ENCODE measurements at places on chromosomes 16 and 17.

DNA sequence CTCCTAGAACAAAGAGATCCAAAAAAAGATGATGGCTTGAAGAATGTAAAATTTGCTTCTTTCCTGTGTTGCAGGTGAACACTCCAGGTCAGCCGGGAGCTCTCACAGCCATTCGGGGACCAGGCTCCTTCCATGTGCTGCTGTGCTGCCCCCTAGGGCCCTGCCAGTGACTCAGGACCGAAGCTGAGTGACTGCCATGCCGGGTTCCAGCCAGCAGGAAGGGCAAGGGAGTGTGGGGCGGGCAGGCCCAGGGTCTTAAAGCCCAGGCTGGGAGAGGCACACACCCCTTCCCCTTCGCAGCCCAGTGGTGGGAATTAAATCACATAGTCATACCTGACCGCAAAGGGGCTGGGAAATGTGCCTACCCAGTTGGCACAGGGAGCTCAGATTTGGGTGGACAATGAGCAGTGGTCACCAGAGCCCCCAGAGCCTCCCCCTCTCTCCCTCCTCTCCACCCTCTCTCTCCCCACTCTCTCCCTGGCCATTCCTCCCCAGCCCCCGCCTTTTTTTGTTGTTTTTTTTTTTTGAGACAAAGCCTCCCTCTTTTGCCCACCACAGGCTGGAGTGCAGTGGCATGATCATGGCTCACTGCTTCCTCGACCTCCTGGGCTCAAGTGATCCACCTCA is 11.5 kb downstream of the EPOP start:
- DNase-seq = no peak

- DNase-seq = no peak
Measured at GRCh38 chr16:50910736-50911100, 168.8 kb downstream of the CYLD start.

GRCh38 chr16:82846806-82847205 is 220.0 kb downstream of the CDH13 start:
- DNase-seq = no peak

- DNase-seq = no peak
Measured at GRCh38 chr17:16875662-16876061, 96.3 kb downstream of the TNFRSF13B start.

DNA sequence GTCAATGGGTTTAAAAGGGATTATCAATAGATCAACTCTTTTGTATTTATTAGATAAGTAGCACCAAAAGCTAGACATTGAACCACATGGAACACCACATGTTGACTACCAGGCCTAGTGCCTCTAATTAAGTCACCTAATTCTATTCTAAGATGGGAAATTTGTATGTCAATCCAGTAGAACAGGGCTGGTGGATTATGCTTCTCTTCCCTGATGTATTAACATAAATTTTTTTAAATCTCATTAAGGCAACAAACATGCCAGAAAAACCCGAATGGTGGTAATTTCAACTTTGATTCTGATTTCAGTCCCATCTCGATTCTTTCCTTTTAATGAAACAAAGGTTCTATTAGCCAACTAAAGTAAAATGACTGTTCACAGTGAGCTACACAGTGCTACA is 92.6 kb downstream of the KANSL1 start:
- no peak for DNase-seq

- no peak for DNase-seq
Measured at GRCh38 chr17:8256691-8257090, 7.6 kb downstream of the PFAS start.

- DNase-seq = no peak
Measured at GRCh38 chr17:41521574-41522261, 3.0 kb upstream of the KRT15 start.

DNA sequence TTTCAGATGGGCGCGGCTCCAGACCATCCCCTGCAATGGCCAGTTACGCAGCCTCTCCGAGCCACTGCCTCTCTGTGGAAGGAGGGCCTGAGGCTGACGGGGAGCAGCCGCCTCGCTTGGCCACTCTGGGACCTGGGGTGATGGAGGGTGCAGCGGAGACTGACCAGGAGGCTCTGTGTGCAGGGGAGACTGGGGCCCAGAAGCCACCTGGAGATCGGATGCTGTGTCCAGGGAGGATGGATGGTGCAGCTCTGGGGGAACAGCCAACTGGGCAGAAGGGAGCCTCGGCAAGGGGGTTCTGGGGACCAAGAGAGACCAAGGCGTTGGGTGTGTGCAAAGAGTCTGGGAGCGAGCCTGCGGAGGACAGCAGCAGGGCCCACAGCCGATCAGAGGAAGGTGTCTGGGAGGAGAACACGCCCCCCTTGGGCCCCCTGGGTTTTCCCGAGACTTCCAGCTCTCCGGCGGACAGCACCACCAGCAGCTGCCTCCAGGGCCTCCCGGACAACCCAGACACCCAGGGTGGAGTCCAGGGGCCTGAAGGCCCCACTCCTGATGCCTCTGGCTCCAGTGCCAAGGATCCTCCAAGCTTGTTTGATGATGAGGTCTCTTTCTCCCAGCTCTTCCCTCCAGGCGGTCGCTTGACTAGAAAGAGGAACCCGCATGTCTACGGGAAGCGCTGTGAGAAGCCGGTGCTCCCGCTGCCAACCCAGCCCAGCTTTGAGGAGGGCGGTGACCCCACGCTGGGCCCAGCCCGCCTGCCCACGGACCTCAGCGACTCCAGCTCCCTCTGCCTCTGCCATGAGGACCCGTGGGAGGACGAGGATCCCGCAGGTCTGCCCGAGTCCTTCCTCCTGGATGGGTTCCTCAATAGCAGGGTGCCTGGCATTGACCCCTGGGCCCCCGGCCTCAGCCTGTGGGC is 17.4 kb upstream of the ZFPM1 start:
- DNase-seq = no peak

GRCh38 chr16:73558219-73558618 is 510.3 kb upstream of the ZFHX3 start:
- DNase-seq = no peak

DNA sequence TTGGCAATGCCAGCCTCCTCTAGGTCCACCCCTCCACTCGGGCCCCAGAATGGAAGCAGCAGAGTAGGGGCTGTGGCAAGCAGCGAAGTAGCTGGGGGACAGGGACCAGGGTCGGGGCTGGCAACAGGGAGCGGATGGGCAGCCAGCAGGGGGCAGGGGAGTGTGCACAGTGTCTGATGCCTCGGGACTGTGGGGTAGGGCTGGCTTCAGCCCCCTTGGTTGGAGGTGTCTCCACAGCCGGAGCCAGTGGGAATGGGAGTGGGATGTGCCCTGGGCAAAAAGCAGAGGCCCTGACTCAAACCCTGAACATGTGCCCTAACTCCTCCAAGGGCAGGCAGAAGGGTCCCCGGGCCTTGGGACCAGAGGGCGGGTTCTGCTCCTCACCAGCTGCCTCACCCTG is 18.5 kb upstream of the ARHGAP27 start:
- DNase-seq = no peak

- DNase-seq = no peak
Measured at GRCh38 chr17:57945996-57946797, 9.0 kb downstream of the CUEDC1 start.

- no peak for DNase-seq
Measured at GRCh38 chr16:14193316-14193871, 122.3 kb downstream of the MRTFB start.

- DNase-seq = no peak
Measured at GRCh38 chr17:39863244-39863917, 731 bp downstream of the IKZF3 start.

DNA sequence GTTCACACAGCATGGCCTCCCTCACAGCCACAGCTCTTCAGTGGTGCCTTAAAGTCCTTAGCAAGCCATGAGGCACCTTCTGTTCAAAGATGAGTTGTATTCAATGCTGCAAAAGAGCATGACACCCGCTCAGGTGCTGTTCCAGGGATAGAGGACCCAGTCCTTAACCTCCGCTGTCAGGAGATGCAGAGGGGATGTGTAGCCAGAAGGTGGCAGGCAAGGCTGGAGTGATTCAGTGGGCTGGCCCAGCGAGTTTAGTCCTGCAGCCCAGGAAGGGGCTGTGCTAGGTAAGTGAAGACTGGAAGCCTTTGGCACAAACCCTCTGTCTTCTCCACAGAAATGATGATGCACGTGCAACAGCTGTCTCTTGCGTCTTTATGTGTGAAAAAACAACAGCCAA is 25.0 kb upstream of the ADAM11 start:
- DNase-seq = no peak

DNA sequence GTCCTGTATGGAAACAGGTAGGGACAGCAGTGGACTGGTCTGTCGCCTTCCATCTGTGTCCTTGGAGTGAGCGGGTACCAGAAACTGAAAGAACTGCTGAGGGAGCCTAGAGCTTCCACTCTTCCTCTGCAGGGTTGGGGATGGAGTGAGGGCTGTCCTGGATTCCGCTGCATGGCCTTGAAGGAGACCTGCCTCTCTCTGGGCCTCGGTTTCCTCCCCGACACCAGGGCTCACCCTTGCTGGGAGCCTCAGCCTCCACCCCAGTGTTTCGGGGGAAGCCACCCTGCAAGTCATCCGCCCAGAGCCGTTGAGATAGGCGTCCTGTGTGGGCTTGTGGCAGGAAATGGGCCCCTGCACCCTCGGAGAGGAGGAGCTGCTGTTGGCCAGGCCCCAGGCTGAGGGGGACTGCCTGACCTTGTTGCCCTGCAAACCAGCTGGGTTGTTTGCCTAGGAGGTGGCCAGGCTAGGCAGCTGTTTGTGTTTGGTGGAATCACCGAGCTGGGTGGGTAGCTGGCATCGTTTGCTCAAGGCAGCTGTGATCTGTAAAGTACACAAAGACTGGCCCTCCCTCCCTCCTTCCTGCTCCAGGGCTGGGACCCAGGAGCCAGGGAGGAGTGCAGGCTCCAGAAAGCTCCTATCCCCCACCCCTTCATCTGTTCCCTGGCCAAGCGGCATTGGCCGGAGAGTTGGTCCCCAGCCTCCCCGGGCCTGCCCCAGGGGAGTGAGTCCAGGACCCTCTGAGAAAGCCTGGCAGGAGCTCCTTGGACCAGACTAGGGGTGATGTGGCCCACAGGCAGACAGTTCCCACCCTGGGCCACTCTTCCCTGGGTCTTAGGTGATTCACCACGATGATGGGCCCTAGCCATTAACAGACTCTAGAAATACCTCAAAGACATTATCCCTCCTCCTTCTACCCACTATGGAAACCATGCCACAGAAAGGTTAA is 1.3 kb downstream of the RAB37 start:
- DNase-seq = no peak

DNA sequence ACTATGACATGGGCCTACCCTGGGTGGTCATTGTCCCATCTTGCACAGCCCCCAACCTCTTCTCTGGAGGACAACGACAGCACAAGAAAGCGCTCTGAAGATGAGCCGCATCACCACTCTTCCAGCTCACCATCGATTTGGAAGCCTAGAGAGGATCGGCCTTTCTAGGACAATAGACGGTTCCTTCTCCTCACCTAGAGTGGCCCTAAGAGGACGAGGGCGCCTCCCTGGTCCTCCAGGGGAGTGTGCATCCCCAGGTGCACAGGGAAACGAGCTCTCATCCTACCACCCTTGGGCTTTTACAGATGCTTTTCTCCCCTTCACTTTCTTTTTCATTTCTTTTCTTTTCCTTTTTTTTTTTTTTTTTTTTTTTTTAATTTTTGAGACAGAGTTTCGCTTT is 20.3 kb upstream of the SLC52A1 start:
- DNase-seq = no peak

DNA sequence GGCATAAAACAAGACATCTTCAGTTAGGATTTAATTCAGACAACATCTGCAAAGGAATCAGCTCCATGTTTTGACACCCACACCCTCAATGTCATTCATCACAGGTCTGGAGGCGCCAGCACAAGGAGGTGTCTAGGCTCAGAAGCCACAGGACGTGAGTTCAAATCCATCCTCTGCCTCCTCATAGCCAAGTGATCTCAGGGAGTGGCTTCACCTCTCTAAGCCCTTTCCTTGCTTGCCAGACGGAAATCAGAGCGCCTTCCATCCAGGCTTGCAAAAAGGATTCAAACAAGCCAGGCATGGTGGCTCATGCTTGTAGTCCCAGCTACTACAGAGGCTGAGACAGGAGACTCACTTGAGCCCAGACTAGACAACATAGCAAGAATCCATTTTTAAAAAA is 84.6 kb downstream of the GSG1L start:
- DNase-seq = no peak

- DNase-seq = no peak
Measured at GRCh38 chr16:73315645-73316044, 267.7 kb upstream of the ZFHX3 start.

DNA sequence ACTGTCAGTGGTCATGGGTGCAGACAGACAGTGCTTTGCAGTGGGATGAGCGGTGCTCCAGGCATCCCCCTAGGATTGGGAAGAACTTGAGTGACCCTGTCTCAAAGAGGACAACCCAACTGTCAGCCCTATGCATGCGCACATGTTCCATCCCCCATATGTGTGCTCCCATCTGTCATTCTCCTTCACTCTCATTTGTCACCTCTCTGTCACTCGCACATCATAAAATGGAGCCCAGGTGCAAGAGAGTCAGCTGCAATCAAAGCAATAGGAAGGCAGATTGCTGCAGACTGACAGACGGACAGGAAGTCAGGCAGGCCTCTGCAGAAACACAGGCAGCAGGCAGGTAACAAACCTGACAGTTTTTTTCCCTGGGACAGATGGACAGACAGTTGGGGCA is 101.8 kb upstream of the CCL1 start:
- DNase-seq = no peak

DNA sequence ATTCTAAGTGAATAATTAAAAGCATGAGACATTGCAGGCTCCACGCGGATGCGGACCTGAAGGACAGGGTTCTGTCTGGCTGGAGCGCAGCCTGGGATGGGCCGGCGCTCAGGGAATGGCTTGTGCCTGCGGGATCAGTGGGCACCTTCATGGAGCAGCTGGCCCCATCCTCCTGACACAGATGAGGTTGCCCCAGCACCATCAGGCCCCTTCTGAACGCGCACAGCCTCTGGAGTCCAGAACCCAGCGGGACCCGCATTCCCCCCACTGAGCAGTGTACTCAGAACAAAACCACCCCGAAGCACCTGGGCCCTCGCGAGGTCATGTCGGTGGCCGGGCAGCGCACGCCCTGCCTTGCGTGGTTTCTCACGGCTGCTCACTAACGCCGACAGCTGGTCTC is 70.5 kb upstream of the CHMP6 start:
- no peak for DNase-seq

DNA sequence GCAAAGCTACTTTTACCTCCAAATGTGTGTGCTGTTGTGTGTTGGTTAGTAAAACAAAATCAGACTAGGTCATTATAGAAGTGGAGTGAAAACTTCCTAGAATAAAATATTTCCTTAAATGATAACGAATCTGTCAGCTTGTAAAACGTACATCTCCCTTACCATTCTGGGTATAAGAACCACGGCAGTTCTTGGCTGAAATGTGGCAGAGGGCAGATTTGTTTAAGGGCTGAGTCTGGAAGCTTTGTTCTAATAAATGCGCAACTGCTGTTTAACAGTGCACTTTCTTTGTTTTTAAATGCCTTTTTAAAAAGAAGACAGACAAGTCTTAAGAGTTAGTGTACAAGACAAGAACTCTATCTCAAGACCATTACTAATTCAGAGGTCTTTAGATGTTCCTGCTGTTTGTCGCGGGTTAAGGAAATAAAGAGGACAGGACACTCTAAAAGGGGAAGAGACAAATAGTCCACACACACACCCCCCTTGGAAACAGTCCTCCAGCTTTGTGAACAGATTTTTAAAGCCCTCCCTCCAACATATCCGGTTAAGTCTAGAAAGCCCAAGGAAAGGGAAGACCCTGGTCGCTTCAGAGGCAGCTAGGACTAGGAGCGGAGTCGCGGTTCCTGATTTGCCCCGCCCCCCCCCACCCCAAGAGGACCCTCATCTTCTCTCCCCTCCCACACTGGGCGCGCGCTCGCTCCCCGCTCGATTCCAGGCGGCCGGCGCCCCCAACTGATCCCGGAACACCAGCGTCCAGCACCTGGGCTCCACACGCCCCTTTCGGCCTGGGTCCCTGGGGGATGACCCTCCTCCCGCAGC is 658 bp downstream of the SYNRG start:
- no peak for DNase-seq

All from stimulated activated CD4-positive, alpha-beta T cell treated with anti-CD3 and anti-CD28 coated beads, Interleukin-1b, Interleukin-23, amount 100 ng/mL, for 1 hour (primary cell).